ENCODE measurements at places on chromosomes 12 and 14.
A peak's percentile ranks its signal among the peaks of the same experiment; 100 is the strongest.

- peak; percentile 29 for DNase-seq
Measured at GRCh38 chr14:21852061-21852664, 178.5 kb upstream of the OR4E1 start.

GRCh38 chr12:25757037-25757665 is 201.3 kb upstream of the RASSF8 start:
- no peak for DNase-seq

DNA sequence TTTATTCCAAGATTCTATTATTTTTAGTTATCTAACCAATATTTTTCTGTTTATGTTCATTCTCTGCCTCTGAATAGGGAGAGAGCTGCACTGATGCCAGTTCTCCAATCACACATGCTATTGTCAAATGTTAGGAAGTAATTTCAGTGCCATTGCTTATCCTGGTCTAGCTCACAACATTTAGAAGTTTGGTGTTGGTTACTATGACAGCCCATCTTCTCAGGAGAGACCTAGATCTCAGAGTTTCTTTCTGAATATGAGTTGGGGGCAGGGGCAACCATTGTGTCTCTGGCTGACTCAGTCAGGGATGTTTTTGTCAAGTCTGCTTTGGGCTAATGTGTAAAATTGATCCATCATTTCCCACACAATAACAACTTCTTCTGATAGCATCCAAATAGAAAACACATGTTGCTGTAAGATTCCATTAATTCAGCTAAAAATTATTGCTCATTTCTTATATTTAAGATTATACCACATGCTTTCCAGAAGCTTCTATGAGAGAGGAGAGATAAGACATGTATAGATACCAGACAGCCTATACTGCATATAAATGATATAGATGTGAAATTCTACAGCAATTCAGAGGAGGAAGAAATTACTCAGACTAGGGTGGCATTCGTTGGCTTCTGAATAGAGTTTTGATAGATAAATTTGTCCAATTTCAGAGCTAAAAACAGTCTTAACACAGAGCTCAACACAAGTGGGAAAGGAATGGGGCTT is 64.8 kb downstream of the DACT1 start:
- no peak for DNase-seq

DNA sequence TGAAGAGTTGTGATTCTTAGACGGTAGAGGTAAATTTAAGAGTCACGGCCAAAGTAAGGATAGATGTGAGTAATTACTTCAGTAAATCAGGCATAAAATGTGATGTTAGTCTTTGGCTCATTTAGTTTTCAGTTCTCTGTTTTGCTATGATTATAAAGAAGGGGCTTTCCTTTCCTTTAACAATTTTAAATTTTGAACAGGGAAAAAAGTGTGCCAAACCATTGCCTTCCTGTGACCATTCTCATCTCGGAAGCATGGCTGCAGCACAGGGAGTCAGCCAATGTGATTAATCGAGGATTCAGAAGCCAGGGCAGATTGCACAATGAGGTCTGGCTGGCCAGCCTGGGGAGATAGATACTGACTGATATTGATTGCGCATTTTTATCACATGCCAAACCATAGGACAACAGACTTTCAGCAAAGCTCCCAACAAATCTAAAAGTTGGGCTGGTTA is 480.2 kb upstream of the PRICKLE1 start:
- no peak for DNase-seq

- DNase-seq: no peak
Measured at GRCh38 chr12:6936194-6936635, 7.4 kb upstream of the RNU7-1 start.

DNA sequence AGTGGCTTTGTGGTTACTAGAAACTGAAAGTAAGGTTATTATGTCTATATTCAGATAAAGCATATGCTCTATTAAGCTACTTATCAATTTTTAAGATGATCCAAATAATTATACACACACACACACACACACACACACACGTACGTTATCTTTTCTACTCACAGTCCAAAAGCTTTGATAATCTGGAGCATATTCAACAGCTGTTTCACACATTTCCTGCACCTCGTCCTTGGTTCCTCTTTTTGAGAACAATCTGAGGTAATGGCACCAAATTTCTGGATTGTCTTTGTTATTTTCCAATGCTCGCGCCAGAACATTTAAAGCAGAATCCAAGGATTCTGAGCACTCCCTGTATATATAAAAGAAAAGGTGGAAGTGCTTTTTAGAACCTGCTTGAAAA is 37.5 kb downstream of the ZFC3H1 start:
- no peak for DNase-seq

DNA sequence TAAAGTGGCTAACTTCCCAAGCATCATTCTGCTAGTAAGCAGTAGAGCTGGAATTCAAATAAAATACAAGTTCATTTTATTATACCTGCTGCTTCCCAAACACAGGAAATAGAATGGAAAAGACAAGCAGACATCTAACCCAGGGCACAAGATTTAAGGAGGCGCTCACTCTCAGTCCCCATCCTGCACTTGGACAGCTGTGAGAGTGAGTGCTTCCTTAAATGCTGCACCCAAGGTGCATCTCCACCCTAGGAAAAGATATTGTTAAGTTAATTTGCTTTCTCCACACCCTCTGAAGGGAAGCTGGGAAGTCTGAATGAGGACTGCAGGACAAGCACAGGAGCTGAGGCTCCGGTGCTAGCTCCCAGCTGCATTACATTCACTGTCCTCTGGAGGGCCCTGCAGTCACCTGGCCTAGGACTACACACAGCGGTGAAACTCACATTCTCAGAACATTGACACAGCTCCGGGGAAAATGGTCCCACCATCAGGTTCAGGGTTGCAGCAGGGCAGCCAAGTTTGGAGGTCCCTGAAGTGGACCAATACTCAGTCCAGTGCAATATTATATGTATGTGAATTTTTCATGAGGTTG is 14.2 kb downstream of the HEBP1 start:
- peak; percentile 37 for DNase-seq

- DNase-seq: no peak
Measured at GRCh38 chr14:85762526-85762925, 232.6 kb downstream of the FLRT2 start.

GRCh38 chr12:449203-449602 is 10.5 kb upstream of the B4GALNT3 start:
- DNase-seq: no peak

DNA sequence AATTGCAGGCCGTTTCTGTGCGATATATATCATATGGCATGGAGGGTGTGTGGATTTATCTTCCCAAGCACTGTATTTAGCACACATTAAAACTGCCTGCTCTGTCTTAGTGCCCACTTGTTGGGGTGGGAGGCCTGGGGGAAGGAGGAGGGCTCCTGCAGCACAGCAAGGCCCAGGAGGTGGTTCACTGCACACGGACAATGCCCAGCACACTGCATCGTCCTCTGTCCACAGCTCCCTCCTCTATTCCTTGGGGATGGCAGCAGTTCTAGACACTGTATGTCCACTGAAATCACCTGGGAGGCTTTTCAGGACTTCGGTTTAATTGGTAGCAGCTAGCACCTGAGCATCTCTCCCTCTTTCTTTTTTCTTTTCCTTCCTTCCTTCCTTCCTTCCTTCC is 161.2 kb downstream of the KTN1 start:
- DNase-seq: no peak

DNA sequence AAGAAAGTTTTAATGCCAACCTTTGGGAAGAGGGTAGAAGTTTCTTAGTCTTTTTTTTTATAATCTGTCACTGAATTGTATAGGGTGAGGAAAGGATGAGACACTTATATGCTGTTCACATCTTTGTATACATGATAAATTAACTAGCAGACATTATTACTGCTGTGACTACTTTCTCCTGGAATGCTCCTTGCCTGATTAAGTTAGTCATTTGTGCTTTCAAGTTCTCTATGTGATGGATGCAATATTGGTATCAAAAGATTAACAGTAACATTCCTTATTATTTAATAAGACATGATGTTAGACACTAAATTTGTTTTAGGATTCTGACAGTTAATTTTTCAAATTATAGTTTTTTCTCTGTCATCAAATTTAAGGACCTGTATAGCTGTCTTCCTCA is 223.4 kb upstream of the GARIN2 start:
- no peak for DNase-seq

GRCh38 chr14:100303179-100303578 is 3.1 kb downstream of the SLC25A29 start:
- no peak for DNase-seq

GRCh38 chr12:1808798-1809480 is 11.4 kb upstream of the LRTM2 start:
- no peak for DNase-seq

Data from brain microvascular endothelial cell (primary cell).